ENCODE measurements at places on chromosomes 1 and 21.

DNA sequence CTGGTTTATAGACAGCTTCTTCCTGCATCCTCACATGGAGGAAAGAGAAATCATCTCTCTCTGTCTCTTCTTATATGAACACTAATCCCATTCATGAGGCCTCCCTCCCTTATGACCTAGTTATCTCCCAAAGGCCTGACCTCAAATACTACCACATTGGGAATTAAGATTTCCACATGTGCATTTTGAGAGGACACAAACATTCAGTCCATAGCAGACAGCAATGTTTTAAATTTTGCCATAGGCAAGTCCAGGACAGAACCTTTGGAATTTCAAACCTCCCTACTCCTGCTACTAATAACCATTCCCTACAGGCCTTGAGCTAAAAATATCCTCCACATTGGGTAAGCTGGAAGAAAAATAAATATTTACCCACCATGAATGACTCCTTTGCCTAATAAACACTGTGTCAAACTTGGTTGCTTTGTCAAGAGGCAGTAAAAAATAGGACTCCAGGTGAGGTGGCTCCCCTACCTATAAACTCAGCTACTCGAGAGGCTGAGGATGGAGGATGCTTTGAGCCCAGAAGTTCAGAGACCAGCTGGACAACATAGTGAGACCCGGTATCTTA, 113.7 kb downstream of the ZNF281 start:
- peak; percentile 34 for DNase-seq

GRCh38 chr1:211648336-211648735, 27.1 kb downstream of the NEK2 start:
- DNase-seq: no peak

DNA sequence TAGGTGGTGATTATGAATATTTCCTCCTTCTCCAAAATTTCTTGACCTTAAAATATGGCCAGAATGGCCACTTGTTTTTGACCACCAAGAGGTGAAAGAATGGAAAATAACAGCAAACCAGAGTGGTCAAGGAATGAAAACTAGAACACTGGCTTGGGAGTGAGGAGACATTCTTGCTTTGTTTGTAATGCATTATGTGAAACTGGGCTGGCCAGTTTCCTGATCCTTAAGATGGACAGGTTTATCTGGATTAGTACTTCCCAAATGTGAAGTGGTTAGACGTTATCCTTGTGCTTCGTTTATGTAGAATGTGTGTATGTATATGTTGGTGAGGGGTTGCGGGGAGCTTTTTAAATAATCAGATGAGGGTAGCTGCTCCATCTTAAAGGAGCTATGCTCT, 12.8 kb downstream of the PLA2G4A start:
- peak; percentile 25 for DNase-seq

- DNase-seq: no peak
Measured at GRCh38 chr1:44609412-44609767, 64.9 kb downstream of the TMEM53 start.

- DNase-seq: no peak
Measured at GRCh38 chr1:63087966-63088365, 234.4 kb upstream of the FOXD3 start.

GRCh38 chr1:245797592-245798348, 643.0 kb downstream of the KIF26B start:
- no peak for DNase-seq

DNA sequence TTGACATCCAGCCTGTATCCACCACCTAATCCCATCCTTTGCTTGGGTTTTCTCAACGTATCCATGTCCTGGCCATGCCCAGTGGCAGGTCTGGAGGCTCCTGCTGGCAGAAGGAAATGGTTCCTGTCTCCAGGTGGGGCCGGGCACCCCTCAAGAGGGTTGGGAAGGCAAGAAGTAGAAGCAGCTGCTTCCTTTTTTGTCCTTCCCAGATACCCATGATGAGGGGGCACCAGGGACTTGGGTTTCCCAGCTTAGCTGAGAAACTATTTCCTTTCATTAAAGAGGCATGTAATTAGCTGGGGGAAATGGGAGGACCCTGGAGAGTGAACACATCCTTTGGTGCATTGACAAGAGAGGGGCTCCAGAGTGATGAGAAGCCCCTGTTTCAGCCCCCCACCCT, 21.1 kb upstream of the SLC45A3 start:
- DNase-seq: no peak

DNA sequence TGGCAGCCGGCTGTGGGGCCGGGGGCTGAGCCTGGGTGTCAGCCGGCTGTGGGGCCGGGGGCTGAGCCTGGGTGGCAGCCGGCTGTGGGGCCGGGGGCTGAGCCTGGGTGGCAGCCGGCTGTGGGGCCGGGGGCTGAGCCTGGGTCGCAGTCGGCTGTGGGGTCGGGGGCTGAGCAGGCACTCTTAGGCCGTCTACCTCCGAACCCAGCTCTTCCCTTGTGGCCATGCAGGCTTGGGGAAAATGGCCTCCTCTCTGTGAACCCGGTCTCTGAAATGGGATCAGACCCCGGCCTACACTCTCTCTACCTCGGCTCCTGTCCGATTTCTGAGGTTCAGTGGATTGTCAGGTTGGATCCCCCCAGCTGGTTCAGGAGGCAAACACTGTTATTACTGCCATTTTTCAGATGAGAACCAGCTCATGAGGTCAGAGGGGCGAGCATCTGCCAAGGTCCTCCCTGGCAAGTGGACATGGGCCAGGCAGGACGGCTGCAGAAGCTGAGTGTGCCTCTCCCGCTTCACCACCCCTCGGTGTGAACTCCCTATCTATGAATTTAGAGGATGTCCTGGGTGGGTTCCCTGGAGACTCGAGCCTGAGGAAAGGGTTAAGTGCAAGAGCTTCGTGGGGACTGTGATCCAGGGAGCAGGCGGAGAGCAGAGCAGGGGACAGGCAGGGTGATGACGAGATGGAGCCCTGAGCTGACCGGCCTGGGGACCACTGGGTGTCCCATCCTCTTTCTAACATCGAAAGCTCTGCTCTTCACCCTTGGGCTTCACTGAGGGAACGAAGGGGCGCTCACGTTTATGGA, 10.9 kb upstream of the COL18A1 start:
- no peak for DNase-seq

- DNase-seq: peak; percentile 26
Measured at GRCh38 chr1:26336477-26337205, 17.3 kb downstream of the CRYBG2 start.

GRCh38 chr1:175320804-175321203, 128.2 kb upstream of the KIAA0040 start:
- DNase-seq: no peak

GRCh38 chr1:207863893-207864535, 46.9 kb downstream of the CD34 start:
- no peak for DNase-seq

GRCh38 chr1:117231748-117232373, 21.1 kb upstream of the VTCN1 start:
- no peak for DNase-seq

DNA sequence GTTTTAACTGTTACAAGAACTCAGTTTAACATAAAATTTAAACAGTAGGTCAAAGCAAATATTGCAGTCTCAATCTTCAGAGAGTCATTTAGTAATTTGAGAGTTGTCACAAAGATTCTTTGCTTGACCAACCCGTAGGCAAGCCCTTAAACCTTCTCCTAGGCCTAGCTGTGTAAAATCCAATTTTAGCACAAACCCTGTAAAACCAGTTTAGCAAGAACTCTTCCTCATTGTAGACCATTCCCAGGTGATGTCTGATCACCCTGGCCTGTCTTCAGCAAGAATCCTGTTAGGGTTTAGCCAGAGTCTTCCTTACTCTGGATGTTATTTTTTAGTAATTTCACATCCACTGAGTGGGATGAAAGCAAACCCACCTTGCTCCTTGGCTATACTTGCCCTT, 30.1 kb downstream of the LRIG2 start:
- peak; percentile 83 for DNase-seq

DNA sequence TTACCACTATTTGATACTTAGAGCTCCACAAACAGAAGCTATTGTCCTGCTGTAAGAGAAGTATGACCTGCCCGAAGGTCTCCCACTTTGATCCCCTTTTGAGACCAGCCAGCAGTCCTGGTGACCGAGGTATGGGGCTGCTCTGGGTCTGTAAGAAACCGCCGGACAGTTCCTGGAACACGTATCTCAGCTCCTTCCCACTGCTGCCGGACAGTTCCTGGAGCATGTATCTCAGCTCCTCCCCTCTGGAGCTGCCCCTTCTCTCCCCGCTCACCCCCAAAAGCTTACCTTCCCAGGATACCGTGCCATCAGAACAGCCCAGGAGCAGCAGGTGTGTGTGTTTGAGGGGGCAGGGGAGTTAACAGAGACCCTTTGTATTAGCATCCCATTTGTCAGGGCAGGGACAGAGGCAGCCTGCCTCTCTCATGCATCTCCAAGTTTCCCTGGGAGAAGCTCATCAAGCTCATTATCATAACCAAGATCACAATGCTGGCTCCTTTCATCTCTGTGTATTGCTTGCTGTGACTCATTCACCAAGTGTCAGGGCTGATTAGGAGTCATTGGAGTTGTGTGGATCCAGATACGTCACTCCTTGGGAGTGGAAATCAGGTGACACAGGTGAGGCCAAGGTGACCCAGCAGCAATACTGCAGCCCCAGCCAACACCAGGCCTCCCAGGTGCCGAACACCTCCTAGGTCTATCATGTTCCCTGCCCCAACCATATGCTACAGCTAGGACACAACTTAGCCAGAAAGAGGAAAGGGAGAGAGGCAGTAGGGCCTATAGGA, 25.3 kb downstream of the OPTC start:
- DNase-seq: no peak

- DNase-seq: no peak
Measured at GRCh38 chr1:225581186-225581585, 71.7 kb downstream of the ENAH start.

DNA sequence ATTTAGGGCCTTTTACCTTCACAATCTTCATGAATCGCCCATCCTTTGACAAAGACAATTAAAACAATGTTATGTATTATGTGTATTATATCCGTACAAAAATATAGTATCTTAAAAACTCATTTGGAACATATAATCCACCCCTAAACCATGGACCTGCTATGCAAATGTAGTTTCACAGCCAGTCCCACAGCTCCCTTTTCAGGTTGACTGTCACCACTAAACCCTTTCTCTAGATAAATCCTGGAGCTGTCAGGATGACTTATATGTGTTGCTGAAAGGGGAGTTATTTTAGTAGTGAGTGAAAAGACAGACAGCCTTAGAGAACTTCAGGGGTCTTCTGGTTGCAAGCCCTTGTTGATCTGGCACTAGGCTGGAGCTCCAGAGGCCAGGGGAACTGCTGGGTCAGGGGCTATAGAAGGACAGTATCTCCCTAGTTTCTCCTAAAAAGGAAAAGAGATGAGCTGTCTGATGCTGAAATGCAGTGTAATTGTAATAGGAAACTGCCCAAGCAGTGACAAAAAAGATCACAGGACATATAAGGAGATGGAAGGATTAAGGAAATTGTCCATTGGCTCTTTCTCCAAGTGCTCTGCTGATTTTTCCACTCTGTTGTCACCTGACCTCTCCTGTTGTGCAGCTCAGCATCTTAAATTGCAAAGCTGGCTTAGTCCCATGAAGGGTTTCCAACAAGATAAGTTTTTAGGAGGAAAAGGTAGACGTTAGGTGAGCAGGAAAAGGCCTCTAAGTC, 127.7 kb downstream of the S1PR1 start:
- DNase-seq: no peak

All from LNCaP clone FGC (cell line).